ENCODE measurements at places on chromosomes 2 and 18.
A peak's percentile ranks its signal among the peaks of the same experiment; 100 is the strongest.

DNA sequence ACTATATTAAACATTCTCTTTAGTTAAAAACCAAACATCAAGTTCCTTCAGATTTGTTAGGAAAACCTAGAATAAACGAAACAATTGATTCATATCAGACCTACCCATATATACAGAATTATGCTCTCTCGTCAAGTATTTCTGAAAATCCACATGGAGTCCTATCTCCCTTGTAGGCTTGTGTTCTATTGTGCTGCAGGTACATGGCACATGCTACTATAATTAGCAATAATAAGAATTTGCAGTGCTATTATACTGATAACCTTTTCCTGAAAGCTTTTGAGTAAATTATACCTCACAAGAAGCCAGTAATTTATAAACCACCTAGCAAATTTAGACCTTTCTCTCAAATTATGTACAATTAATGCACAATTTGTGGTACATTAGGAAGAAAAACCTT lies 158.6 kb upstream of the STK17B start:
- no peak for DNase-seq

GRCh38 chr2:203909261-203909967 lies 27.1 kb upstream of the ICOS start:
- peak; percentile 20 for DNase-seq

DNA sequence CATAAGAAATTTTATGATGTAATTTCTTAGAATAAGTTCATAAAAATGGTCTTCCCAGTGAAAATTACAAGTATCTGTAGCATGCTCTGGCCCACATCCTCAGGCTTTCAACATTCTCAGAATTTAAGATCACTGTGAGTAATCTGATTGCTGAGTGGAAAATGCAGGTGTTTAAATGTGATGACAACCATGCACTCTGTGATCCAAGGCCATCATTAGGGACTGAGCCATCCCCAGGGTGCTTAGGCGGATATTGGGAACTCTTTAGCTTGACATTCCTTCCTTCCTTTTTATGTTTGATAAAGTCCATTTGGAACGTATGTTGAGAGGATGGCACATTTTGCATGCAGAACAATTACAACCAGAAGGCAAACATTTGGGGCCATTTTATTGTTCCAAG lies 95.5 kb downstream of the ARL4C start:
- DNase-seq, result no peak

- no peak for DNase-seq
Measured at GRCh38 chr18:24138409-24138788, 463 bp upstream of the CABYR start.

GRCh38 chr2:239264838-239265651 lies 135.8 kb downstream of the HDAC4 start:
- no peak for DNase-seq

- DNase-seq, result no peak
Measured at GRCh38 chr2:121502781-121503180, 27.9 kb upstream of the RNU4ATAC start.
